ENCODE measurements at places on chromosomes 6 and 20.
A peak's percentile ranks its signal among the peaks of the same experiment; 100 is the strongest.

- DNase-seq, result no peak
These were observed 19.3 kb upstream of the RAMACL start for GRCh38 chr6:166605752-166606151.

GRCh38 chr6:166708460-166708859 is 81.4 kb upstream of the RPS6KA2 start:
- DNase-seq, result no peak

DNA sequence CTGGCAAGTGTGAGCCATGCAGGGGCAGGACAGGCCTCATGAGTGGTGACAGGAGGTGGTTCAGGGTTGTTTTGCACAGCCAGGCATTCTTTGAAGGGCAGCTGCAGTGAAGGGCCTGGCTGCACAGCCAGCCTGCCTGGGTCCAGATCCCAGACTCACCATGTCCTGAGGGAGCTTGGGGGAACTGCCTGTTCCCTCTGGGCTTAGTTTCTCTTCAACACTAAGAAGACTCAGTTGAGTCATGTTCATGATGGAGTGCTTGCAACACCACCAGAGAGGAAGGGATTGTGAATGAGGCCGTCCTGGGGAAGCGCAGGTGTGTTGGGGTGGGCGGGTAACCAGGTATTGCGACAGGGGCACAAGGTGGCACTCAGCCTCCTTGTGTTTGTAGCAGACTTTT is 102.4 kb downstream of the CDH26 start:
- DNase-seq, result no peak

DNA sequence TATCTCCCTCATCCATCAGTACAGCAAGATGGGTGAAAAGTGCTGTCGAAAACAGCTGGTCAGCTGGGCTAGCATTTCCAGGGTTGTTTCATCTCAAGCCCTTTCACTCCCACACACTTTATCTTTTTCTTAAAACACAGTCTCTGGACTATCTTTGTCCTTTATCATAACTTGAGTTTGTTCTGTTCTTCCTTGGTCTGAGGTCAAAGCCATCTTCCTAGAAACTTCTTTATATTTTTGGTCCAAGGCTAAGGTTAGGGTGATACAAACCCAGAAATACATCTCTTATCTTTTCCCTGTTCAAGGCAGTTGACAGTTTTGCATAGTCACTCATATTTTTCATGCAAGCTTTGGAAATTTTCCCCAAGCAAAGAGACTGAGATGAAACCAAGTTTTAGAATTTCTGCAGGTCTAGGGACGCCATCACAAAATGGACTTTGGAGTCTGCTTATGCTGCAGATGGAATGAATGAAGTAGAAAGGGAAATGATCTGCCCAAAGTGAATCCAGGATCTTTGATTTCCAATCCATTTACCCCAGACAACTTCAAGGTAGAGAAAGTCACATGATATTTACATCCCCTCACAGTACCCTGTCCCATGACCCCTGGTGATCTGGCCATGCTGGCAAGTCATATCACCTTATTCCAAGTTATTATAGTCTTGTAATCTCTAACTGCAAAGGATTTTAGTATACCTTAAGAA is 297.0 kb downstream of the ZNF217 start:
- DNase-seq, result no peak

- peak; percentile 21 for DNase-seq
These were observed 21.4 kb downstream of the ARFGEF3 start for GRCh38 chr6:138182939-138183789.

GRCh38 chr20:53814060-53814459 is 220.4 kb upstream of the ZNF217 start:
- DNase-seq, result no peak

GRCh38 chr20:59055302-59055701 is 12.7 kb upstream of the PRELID3B start:
- no peak for DNase-seq

DNA sequence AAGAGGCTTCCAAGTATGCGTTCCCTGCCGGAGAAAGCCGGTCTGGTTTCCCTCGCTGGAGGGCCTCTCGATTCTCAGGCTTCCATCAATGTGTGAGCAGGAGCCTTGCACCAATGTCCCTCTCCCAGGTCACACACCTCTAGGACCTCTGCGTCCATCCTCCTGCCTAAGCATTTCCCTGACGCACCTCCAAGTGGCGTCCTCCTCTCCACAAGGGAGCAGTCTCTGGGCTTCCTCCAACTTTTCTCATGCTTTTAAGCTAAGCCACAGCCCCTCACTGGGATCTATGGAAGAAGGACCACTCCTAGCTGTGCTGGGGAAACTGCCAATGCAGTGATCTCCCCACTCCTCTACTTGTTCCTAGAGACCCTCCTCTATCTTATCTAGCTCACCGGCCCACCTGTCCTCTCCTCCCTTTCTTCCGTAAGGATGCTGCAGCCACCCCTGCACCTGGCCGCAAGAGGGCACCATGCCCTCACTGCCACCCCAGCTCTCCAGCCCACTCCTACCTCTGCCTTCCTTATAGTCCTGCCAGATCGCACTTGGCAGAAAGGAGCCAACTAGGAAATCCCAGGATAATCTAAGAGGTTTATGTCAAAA is 258.7 kb downstream of the LRFN2 start:
- DNase-seq, result peak; percentile 81

DNA sequence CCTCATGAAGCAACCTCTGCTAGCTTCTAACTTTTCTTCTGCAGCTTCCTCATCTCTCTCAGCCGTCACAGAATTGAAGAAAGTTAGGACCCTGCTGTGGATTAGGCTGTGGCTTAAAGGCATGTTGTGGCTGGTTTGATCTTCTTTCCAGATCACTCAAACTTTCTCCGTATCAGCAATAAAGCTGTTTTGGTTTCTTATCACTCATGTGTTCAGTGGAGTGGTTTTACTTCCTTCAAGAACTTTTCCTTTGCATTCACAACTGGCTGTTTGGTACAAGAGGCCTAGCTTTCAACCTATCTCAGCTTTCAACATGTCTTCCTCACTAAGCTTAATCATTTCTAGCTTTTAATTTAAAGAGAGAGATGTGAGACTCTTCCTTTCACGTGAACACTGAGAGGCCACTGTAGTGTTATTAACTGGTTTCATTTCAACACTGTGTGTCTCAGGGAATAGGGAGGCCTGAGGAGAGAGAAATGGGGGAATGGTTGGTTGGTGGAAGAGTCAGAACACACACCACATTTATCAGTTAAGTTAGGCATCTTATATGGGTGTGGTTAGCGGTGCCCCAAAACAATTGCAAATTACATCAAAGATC is 17.2 kb downstream of the ZSCAN23 start:
- no peak for DNase-seq

DNA sequence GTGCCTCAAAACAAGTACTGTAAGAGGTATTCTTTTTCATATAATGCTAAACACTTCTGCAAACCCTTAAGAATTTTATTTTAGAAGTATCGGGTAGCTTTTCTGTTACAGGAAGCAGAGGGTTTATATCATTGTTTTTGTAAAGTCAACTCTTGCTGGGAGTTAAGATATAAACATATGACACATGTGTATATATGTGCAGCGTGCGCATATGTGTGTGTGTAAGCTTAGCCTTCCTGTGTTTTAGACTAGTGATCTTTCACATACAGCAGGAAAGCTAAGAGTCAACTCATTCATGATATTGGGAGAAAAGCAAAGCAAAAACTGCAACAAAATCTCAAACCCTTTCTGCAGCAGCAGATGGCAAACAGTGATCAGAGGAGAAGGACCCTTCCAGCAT is 102.4 kb downstream of the ARID1B start:
- no peak for DNase-seq

DNA sequence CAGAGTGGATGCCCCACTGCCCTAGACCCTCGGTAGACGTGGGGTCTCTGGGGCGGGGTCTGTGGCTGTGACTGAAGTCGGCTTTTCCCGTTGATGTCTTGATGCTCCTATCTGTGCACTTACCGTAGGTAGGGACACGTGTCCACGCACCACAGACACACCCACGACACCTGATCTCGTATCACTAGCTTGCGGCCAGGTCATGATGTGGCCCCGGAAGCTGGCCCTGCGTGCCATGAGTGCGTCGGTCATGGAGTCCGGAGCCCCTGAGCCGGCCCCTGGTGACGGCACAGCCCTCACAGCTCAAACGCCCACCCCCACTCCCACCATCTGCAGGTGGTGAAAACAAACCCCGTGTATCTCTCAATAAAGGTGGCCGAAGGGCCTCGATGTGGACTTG is 33.9 kb upstream of the MRGBP start:
- no peak for DNase-seq

DNA sequence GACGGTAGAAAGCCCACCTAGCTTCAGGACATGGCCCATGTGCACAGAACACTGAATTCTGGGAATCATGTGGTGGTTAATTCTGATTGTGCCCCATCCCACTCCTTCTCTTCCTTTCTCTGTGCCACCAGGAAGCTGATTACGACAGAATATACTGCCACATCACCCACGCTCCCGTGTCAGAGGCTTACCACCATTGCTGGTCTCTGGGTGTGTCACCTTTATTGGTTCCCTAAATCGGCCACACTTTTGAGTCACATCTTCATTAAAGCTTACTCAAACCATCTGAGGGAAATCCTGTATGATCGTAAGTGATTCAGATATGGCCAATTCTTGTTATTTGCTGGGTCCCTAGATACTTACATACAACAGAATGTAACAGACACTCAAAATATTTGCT is 3.1 kb downstream of the TRMT6 start:
- no peak for DNase-seq

- no peak for DNase-seq
These were observed 334.9 kb upstream of the JARID2 start for GRCh38 chr6:14910692-14911547.

- no peak for DNase-seq
These were observed 412.6 kb upstream of the PLCB4 start for GRCh38 chr20:8656335-8656734.

DNA sequence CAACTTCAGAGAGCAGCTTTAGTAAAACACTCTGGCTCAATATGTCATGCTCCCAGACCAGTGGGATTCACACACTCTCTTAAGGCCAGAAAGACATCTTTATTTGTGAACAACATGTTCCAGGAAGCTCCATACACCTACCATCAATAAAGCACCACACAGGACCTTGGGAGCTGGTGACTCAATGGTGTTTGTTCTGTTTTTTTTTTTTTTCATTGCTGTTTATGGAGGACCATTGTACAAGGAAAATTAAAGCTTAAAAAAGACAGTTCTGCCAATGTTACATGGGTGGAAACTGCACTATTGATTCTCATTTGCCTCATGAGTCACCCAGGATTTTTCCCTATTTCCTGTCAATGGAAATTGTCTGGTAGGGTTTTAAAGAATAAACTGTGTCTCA is 36.3 kb upstream of the TENT5A start:
- DNase-seq, result no peak

DNA sequence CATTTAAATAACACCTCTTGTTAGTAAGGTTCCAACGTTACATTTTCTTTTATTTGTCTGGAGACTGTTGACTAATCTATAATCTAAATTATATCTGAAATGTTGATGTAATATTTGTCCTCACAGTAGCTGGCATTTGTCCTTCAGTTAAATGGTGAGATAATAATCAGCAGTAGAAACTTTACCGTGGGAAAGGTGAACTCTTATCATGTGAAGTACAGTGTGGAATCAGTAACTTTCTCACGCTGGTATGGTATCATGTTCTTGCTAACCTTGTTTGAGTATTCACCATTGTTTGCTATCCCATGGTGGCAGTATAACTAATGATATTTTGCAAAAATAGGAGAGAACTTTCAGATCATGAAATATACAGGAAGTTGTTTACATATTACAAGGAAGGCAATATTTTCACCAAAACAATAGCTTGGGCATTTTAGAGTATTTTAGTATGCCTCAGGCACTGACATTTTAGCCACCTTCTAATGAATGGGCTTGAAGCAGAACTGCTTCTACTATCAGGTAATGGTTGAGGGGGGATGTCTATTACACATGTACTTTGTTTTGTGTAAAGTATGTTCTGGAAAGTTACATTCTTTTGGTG is 4.8 kb downstream of the GMNN start:
- DNase-seq, result no peak

DNA sequence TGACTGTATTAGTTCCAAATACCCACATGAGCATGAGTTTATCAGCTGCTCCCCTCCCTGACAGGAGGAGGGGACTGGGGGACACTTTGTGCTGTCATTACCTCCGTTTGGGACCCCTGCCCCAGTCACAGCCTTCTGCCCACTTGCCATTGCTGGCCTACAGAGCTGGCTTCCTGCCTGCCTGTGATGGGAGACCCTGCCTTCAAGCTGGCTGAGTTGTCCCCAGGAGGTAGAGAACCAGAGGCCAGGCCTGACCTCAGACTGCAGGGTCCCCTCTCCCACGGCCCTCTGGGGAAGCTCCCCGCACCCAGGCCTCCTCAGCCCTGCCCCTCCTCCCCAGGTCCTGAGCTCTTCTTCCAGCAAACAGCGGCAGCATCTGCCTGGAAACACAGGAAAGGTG is 105.5 kb downstream of the JPH2 start:
- DNase-seq, result no peak

DNA sequence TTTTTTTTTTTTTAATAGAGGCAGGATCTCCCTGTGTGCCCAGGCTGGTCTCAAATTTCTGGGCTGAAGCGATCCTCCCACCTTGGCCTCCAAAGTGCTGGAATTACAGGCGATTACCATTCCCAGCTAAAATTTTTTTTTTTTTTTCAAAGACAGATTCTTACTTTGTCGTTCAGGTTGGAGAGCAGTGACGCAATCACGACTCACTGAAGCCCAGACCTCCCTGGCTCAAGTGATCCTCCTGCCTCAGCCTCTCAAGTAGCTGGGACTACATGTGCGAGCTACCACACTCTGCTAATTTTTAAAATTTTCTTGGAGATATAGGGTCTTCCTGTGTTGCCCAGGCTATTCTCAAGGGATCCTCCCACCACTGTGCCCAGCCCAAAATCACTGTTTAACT is 58.0 kb upstream of the MYO6 start:
- DNase-seq, result no peak

GRCh38 chr6:170178561-170179477 is 112.1 kb downstream of the DLL1 start:
- peak; percentile 69 for DNase-seq

DNA sequence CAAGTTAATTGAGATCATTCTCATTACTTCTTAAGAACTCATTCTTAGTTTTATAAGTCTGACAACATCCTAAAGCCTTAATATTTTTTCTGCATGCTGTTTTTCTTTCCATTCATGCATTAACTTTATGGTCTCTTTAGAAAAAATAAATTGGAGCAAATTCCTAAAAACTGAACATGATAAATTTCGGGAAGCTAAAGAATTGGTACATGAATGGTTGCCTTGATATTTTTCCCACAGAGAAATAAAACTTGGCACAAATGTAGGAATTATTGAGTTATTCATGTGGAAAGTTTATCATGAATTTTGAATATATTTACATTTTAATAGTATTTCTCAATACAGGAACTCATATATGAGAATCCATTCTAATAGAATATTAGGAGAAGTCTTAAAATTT is 115.9 kb downstream of the BMP5 start:
- DNase-seq, result no peak
